ENCODE measurements at places on chromosomes 7 and 10. TPM values are rescaled to one million over a fixed set of nuclear protein-coding genes. Genes with fewer than 3 reads are reported as not detected.
A peak's percentile ranks its signal among the peaks of the same experiment; 100 is the strongest.

DNA sequence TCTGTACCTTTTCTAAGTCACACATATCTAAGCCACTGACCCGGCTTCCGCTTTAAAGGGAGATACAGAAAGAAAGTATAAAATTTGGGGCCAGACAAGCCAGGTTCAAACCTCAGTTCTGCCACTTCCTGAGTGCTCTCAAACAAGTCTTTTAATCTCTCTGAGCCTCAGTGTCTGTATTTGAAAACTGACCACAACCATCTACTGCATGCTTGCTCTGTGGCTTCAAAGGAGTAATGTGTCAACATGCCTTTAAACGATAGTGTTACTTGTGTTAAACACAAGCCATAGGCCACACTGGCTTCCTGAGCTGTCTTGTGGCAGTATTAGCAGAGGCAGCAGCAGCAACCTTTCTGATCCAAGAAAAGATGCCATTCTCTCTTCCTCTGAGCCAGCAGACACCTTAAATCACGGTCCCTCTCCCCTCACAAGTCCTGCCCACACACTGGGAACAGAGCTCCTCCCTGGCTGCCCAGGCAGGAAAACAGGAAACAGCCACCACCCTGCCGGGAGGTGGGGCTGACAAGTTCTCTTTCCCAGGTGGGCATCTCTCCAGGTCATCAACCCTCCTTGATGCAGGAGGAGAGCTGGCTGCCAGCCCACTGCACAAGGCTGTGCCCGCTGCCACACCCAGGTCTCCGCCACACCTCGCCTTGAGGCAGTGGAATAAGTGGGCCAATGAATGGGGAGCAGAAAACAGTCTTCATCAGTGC, 10.7 kb downstream of the HIP1 start:
- DNase-seq, result peak; percentile 60

DNA sequence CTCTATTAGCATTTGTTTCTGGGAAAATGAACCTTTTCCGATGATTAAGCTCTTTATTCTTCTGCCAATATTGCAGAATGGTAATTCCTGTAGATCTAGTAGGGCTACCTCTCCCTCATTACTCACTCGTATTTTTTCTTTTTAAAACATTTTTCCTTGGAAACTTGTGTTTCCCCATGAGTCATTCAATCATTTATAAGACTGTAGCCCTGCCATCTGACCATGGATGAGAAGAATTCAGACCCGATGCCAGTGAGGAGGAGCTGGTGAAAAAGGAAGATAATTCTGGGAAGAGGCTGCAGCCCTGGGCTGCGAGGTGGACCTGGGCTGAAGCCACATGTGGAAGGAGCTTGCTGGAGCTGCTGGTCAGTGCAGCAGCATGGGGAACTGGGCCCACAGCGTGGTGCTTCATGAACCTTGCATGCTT, 242.8 kb downstream of the KLF6 start:
- DNase-seq, result no peak

PTN gene
- 51.1 TPM for total RNA-seq

GRCh38 chr10:44382131-44382858, 2.6 kb downstream of the CXCL12 start:
- DNase-seq, result no peak

- DNase-seq, result no peak
These were observed 48.9 kb upstream of the FHIP2A start for GRCh38 chr10:114772496-114773196.

BAIAP2L1 gene
- 1.3 TPM for total RNA-seq

DDX56 gene
- total RNA-seq, result 61.8 TPM

GRCh38 chr10:61732629-61733278, 70.0 kb downstream of the CABCOCO1 start:
- DNase-seq, result no peak

DNA sequence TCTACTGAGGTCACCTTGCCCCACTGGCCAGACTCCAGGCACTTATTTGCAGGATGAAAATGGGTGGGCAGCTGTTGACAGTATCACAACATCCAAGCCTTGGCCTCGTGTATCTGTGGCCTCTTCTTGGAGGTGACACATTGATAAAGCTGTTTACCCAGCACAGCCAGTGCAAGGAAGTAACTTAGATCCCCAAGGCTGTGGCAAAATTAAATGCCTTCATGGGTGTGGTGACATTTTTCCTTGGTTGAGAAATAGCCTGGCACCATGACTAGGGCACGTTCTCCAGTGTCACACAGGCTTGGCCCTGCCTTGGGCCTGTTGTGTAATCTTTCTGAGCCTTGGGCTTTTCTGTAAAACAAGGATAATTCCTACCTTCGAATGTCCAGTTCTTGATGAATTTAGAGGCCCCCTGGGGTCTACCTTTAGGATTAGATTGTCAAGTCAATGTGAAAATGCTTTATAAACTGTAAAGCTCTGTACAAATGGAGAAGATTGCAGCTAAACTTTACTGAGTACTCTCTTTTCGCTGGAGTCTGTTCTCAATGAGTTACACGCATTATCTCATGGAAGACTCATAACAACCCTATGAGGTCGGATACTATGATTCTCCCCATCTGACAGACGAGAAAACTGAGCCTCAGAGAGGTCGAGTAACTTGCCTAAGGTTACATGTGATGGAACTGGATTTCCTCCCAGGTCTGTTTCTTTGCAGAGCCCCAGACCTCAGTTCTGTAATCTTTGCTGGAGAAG, 46.7 kb upstream of the LOXL4 start:
- peak; percentile 77 for DNase-seq

PNLIPRP2 gene
- not detected for total RNA-seq

CTAGE6 gene
- total RNA-seq, result 2.3 TPM

FZD8 gene
- total RNA-seq, result 2.9 TPM

DENND2A gene
- 7.6 TPM for total RNA-seq

DNA sequence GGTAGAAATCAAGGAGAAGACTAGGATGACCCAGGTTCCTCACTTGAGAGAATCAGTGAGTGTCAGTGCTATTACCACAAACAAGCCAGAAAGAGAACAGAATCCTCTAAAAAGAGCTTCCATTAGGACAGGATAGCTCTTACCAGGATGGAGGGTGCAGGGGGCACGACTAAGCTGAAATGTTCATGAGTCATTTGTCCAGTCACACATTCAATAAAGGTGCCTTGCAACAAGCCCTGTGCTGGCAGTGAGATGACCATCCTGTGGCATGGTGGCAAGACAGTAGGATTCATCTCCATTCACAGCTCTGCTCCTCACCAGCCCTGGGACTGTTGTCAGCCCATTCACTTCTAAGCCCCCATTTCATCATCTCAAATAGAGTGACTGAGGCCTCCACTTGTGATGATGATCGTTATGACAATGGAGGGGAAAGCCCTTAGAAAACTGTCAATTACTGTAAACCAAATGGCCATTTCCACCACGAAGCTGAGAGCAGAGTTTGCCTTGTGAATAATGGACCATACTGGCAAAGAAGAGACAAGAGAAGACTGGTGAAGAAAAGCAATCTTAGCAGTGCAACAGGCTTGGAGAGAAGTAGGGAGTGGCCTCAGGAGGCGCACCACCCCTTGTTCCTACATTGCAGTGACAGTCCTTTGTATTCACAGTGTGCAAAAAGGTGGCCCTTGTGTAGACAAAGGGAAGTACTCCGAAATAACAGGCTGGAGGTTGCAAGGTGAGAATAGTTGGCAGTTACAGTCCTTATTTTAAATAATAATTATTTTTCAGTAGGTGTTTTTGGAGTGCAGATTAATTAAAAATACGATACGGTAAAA, 9.0 kb upstream of the WIPF3 start:
- DNase-seq, result no peak

DKK1 gene
- total RNA-seq, result 2.0 TPM

NOS3 gene
- total RNA-seq, result 5.1 TPM

GRCh38 chr10:76089556-76090180, 658.2 kb downstream of the LRMDA start:
- DNase-seq, result no peak

Data from breast epithelium (tissue), 4 donors.